ENCODE measurements at places on chromosomes 16 and 17.
A peak's percentile ranks its signal among the peaks of the same experiment; 100 is the strongest.

DNA sequence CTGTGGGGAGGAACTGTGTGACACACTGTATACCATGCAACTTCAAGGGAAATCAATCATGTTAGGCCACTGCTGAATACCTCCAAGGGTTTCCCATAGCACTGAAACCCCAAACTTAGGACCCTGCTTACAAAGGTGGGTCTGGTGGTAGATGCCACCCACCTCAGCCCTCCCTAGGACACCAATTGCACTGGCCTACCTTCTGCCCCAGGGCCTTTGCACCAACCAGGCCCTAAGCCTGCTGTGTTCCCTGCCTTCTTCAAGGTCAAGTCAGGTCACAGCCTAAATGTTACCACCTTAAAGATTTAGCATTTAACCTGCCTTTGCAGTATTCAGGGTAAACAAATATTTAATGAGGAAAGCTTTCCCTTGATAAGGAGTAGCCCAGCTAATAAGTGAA, 185.8 kb downstream of the ZFHX3 start:
- no peak for DNase-seq

DNA sequence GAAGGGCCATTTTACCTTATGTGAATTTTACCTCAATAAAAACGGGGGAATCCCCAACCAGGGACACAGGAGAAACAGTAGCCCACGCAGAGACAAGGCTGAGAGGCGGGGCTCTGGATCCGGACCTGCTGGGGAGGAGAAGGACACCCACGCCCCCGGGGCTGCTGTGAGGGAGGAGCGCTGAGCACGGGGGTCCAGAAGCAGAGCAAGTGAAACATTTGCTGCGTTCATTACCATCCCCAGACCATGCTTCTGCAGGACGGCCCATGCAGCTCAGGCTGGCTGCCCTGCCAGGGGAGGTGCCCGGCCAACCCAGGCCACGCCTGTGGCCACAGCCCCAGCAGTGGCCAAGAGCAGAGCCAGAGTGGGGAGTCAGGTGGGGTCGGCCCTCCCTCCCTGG, 50.0 kb downstream of the KCNJ18 start:
- no peak for DNase-seq

DNA sequence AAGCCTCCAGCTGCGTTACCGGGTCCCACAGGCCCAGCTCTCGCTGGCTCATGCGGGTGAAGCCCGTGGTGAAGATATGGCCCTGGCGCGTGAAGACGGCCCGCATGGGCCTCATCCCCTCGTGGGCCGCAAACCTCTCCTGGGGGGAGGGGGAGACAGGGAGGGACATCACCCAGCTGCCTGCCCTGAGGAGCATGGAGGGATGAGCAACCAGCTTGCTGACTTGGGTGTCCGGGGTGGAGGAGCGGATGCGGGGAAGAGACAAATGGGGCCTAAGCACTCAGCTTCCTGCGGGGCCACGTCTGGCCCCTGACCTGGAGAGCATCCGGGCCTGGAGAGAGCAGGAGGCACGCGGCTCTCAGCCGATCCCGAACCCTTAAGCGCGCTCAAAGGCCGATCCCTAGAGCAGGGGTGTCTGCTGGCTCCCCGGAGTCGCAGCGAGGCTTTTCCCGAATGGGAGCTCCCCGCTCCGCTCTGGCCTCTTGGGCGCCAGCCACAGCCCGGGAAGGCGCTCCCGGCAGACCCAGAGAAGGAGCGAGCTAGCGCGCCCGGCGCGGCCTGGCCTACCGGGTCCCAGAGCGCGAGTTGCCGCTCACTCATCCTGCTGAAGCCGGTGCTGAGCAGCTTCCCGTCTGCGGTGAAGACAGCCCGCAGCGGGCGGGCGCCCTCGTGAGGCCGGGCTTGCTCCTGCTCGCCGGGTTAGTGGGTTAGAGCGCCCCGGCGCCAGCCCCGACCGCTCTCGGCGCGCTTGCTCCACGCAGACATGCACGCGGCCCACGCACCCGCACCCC, 5.0 kb downstream of the CORO6 start:
- DNase-seq, result peak; percentile 81

GRCh38 chr16:12225255-12225654, 248.7 kb downstream of the SNX29 start:
- DNase-seq, result no peak

GRCh38 chr16:48435906-48436305, 50.7 kb upstream of the SIAH1 start:
- no peak for DNase-seq

DNA sequence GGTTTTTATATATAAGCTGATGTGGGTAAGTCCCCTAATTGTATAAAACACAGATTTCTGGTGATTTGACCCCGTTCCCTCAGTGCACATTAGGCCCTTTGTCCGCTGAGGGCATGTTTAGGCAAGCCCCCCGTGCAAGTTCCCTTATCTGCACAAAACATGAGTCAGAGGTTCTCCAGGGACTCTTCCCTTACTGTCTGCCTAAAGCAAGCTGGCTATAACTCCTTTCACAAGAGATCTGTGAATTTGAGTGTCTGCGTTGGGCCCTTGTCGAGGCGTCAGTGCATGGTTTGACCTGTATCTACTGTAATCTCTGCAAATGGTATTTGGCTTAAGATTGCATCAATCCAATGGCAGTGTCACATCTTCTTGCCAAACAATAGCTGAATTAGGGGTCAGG, 712.8 kb downstream of the CDH8 start:
- no peak for DNase-seq

GRCh38 chr17:69477903-69478266, 63.4 kb downstream of the MAP2K6 start:
- DNase-seq, result no peak

- DNase-seq, result no peak
Measured at GRCh38 chr16:83899978-83900377, 1.1 kb downstream of the MLYCD start.

DNA sequence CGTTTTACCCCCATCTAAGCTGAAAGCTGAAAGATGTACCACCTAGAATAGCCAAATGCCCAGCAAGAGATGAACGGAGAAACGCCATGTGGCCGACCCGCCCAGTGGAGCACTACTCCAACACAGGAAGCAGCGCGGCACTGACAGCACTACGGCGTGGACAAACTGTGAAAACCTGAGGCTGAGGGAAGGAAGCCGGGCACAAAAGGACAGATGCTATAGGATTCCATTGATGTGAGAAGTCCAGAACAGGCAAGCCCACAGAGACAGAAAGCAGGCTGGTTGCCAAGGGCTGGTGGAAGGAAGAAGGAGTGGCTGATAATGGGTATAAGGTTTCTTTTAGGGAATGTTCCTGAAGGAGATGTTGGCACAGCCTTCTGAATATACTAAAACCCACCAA, 29.4 kb upstream of the SLC38A8 start:
- DNase-seq, result peak; percentile 82
